Tongue (tissue), 3 donors: ENCODE measurements at places on chromosomes 4 and X. TPM values are rescaled to one million over a fixed set of nuclear protein-coding genes. Genes with fewer than 3 reads are reported as not detected.

TKTL2 gene
- total RNA-seq, result not detected

CXCL8 gene
- total RNA-seq, result 9.6 TPM

RHOXF2 gene
- total RNA-seq, result not detected

HSD17B10 gene
- 43.4 TPM for total RNA-seq

FHIP1A gene
- total RNA-seq, result 66.0 TPM

LRIT3 gene
- 0.51 TPM for total RNA-seq

DCAF4L1 gene
- not detected for total RNA-seq

S100P gene
- 1.7 TPM for total RNA-seq

PABPC1L2A gene
- not detected for total RNA-seq

EFHC2 gene
- total RNA-seq, result 1.9 TPM

PCDH18 gene
- total RNA-seq, result 95.8 TPM

TMEM255A gene
- total RNA-seq, result 6.7 TPM

SERPINA7 gene
- not detected for total RNA-seq

PF4V1 gene
- total RNA-seq, result not detected

CCDC110 gene
- 3.3 TPM for total RNA-seq

FOXP3 gene
- 0.21 TPM for total RNA-seq

NUDT10 gene
- 2.7 TPM for total RNA-seq

EDA gene
- total RNA-seq, result 21.2 TPM
